ENCODE measurements at places on chromosomes 7 and 10.

- no peak for DNase-seq
Measured at GRCh38 chr7:4025694-4026615, 656.1 kb upstream of the FOXK1 start.

DNA sequence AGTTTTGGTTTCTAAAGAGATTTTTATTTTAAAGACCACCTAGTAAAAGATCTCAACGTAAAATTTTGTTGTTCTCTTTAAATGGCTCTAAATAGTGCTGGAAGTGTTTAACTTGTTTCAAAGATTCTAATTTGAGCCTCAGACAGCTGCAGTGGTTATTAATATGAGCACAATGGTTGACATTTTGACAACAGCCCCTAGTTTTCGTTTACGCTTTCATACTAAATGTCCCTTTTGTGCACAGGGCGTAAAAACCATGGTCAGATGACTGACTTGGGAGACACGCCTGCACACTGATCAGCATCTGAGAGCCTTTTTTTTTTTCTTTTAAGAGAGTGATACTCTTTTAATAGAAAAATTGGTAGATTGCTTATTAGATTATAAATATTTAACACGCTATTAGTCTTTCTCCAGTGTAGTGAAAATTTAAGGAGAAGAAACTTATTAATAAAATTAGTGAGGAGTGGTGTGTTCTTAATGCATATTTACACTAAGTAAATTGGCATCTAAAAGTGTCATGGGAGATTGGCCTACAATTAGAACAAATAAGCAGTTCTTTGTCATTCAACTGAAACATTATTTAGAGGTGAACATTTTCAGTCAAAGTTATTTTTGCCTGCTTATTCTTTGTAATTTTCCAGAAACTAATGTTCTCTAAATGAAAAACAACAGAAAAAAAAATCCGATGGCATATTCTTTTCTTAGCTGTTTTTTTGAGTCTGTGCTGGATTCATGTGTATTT, 182.8 kb upstream of the PHYHIPL start:
- DNase-seq = no peak

DNA sequence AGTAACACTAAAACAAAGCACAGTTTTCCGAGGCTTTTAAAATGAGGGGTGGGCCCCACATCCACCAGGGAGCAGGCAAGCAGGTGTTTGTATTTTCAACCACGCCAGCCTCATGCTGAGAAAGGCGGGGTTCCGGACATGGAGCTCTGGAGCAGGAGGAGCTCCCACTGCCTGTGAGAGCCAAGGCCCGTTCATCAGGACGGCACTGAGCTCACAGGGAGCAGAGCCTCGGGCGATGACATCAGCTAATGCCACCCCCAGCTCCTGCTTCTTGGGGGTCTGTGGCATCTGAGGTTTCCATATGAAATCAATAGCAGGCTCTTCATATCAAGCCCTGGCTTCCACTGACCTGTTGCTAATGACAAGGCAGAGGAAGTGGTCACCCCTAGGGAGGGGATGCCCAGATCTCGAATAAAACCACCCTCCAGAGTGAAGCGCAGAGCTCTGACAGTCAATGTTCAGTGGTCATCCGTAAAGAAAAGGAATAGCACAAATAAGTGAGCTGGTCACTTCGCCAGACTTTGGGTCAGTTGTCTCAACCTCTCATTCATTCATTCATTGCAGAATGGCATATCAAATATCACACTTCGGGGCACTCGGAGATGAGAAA, 89.1 kb downstream of the TNS3 start:
- DNase-seq = no peak

DNA sequence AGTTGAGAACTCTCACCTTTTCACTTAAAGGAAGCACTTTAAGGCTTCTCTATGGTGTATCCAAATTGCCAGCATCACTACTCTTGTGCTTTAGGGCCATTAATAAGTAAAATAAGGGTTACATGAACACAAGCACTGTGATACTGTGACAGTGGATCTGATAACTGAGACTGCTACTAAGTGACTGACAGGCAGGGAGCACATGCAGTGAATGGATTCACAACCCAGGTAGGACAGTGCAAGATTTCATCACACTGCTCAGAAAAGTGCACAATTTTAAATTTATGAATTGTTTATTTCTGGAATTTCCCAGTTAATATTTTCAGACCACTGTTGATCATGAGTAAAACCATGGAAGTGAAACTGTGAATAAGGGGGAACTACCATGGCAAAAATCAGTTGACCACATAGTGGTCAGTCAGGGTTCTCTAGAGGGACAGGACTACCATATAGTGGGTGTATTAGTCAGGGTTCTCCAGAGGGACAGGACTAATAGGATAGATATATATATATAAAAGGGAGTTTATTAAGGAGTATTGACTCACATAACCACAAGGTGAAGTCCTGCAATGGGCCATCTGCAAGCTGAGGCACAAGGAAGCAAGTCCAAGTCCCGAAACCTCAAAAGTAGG, 20.9 kb upstream of the CYP51A1 start:
- DNase-seq = no peak

DNA sequence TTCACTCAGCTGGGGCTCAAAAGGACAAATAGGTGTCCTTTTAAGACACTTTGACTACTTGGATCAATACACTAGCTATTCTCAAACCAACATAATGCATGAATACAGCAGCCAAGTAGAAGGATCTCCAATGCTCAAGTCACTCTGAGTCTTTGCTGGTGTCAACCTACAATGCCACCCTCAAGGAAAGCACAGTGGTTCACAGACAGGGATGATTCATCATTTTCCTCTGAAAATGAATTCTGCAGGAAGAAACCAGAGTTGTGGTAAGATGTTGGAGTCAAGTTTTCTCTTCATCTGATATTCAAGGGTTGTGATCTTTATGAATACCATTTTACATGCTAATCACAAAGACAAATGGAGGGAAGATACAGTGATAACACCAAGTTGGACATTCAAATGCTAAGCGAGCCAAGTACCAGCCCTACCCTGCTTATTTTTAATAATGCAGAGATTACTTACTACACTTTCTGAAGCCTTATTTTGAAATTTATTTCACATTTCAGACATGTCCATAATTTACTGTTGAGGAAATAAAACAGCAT, 143.1 kb upstream of the FGFR2 start:
- DNase-seq = no peak

DNA sequence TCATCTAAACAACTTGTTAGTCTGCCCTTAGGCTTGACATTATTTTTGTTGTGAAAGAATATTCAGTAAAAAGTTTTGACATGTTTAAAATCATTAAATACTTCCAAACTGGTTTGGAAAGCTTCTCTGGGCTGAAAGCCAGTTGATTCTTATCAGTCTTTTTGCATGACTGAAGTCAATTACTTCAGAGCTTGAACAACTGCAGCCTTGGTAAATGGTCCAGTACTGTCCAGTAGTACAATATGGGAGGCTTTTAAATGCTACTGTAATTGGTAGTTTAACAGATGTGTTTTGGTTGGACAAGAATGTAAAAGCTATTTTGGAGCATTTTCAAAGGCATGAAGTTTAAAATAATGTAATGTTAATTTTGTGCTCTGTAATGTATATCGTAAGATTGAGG, 103.4 kb downstream of the SDK1 start:
- no peak for DNase-seq
